NCI-H1417 (cell line): ENCODE measurements at places on chromosomes 4 and X.

DNA sequence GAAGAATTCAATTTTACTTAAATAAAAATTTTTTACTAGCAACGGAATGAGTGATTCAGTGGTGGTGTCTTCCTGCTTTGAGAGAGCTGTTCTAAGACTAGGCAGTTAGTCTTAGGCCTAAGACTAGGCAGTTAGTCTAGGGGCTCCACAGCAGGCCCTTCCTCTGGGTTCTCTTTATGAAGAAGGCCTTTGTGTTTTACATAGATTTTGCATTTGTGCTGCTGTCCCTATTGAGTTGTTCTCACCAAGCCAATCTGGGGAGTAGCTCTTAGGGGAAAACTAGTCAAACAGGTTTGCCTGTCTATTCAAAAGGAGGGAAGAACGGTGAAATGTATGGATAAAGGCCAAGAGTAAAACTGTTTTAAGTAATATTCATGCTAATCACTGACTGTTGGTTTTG lies 7.6 kb downstream of the UGT8 start:
- DNase-seq = peak; percentile 52

DNA sequence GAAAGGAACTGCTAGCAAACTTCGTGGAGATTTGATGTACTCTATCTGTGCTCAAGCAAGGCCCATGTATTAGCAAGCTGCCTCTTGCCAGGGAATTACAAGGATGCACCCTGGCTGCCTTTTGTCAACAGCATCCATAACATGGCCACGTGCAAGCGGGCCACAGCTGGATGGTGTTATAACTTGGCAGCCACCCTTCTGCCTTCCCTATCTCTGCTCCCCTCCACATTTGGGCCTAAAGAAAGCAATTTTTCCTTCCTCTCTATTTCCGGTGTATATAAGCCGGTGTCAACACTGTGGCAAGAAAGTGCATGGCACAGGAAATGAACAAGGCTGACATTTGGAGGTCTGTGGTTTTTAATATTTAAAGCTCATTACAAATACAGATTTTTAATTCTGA lies 94.8 kb downstream of the CLNK start:
- DNase-seq = no peak

- no peak for DNase-seq
These were observed 121.6 kb upstream of the GRID2 start for GRCh38 chr4:92182006-92182735.

- DNase-seq = no peak
These were observed 6.3 kb upstream of the USP53 start for GRCh38 chr4:119206178-119206577.

DNA sequence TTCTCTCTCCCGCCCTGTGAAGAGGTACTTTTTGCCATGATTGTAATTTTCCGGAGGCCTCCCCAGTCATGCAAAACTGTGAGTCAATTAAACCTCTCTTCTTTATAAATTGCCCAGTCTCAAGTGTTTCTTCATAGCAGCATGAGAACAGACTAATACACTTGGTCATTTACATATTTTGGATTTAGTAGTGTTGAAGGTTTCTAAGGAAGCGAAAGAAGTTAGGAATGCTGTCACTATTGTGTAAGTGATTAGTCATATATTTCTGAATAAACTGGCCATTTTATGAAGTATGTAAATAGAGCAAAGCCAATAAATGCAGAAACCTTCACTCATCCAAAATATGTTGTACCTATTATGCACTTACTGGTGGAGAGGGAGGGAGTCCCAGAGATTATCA lies 34.4 kb upstream of the GK2 start:
- DNase-seq = no peak

DNA sequence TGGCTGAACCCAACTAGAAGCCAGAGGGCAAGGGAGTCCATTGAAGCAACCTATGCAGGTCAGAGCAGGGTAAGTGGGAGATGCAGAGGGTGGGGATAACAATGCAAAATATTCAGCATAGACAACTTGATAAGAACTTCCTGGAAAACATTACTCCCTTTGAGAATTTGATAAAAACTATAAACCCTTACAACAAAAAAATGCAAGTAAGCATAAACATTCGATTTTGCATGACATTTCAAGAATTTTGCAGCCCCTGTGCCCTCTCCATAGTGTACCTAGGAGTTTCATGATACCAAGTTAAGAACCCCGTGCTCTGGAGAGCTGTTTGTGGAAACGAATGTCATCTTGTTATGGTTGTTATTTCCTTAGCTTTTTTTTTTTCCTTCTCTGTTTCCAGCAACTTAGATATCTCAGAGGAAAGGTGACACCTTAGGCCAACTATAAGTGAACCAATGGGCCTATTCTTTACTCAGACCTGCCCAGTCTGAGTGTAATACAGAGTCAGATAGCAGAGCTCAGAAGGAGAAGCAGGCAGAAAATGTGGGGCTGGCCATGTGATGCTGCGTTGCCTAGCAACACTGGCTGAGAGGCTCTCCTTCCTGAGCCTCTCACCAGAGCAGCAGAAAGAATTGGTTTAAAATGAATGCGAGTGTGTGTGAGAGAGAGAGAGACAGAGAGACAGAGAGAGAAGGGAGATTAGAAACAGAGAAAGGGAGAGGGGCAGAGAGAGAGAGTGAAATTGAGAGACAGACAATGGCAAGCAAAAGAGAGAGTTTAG lies 36.7 kb upstream of the GABRQ start:
- peak; percentile 61 for DNase-seq
